Peyer's patch (tissue), 4 donors: ENCODE measurements at places on chromosomes 1 and 21. TPM values are rescaled to one million over a fixed set of nuclear protein-coding genes. Genes with fewer than 3 reads are reported as not detected.
A peak's percentile ranks its signal among the peaks of the same experiment; 100 is the strongest.

GRCh38 chr1:76267631-76268030, 193.1 kb downstream of the ST6GALNAC3 start:
- DNase-seq = no peak
- H3K27me3 ChIP-seq = no peaks in the 10 kb centered on the region
- no peak overlapping the region for H3K4me3 ChIP-seq

Gene NOS1AP
- total RNA-seq = 9.8 TPM

Gene STYXL2
- total RNA-seq = not detected

DNA sequence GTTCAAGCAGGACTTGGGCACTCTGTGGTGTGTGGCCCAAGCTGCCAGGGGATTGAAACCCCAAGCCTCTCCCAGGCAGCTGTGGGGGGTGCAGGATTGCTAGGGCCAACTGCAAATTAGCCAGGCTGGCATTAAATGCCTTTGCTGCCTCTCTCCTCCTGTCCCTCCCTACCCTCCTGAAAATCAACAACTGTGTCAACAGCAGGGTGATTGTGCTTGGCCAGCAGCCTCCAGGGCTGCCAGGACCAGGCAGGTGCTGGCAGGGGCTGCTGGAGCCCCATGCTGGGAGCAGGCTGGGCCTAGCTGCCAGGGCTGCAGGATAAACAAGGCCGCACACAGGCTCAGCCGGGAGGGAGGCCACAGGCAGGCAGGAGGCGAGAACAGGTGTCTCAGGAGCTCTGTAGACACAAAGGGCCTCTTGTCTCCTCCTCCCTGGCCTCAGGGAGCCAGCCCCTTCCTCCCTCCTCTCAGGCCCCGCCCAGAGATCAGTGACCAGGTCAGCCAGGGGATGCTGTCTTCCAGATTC, 11.4 kb downstream of the SOX13 start:
- DNase-seq = peak; percentile 69
- H3K27me3 ChIP-seq = no peaks in the 10 kb centered on the region
- H3K36me3 ChIP-seq = no peaks in the 10 kb centered on the region
- H3K4me1 ChIP-seq = no peaks in the 10 kb centered on the region

GRCh38 chr1:150021191-150021694, 10.7 kb upstream of the OTUD7B start:
- H3K4me3 ChIP-seq = no peak overlapping the region
- peaks cover 7% of the 10 kb centered on the region for H3K4me1 ChIP-seq
- no peaks in the 10 kb centered on the region for H3K36me3 ChIP-seq
- no peaks in the 10 kb centered on the region for H3K27me3 ChIP-seq
- H3K27ac ChIP-seq = peak overlapping the region; percentile 19

Gene CHODL
- total RNA-seq = not detected

GRCh38 chr21:29350246-29350779, 51.6 kb downstream of the BACH1 start:
- no peaks in the 10 kb centered on the region for H3K4me1 ChIP-seq
- DNase-seq = no peak
- no peak overlapping the region for H3K4me3 ChIP-seq
- H3K36me3 ChIP-seq = peaks cover 17% of the 10 kb centered on the region

DNA sequence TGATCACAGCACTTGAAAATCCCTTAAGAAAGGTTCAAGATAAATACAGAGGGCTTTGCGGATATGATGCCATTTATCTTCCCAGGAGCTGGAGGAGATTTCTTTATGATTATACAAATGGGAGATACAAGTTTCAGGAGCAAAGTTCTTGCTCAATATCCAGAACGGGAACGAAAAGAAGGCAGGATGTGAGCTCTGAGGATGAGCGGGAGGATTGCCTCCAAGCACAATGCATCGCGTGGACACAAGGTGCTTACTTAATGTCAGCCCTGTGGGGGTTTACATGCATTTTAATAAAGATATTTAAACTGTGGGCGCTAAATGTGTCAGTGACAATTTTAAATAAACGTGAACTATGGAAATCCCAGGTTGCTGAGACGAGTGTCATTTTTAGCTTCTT, 59.0 kb downstream of the SYT6 start:
- no peaks in the 10 kb centered on the region for H3K4me1 ChIP-seq
- no peak overlapping the region for H3K4me3 ChIP-seq
- H3K27me3 ChIP-seq = no peaks in the 10 kb centered on the region
- no peak overlapping the region for H3K27ac ChIP-seq

DNA sequence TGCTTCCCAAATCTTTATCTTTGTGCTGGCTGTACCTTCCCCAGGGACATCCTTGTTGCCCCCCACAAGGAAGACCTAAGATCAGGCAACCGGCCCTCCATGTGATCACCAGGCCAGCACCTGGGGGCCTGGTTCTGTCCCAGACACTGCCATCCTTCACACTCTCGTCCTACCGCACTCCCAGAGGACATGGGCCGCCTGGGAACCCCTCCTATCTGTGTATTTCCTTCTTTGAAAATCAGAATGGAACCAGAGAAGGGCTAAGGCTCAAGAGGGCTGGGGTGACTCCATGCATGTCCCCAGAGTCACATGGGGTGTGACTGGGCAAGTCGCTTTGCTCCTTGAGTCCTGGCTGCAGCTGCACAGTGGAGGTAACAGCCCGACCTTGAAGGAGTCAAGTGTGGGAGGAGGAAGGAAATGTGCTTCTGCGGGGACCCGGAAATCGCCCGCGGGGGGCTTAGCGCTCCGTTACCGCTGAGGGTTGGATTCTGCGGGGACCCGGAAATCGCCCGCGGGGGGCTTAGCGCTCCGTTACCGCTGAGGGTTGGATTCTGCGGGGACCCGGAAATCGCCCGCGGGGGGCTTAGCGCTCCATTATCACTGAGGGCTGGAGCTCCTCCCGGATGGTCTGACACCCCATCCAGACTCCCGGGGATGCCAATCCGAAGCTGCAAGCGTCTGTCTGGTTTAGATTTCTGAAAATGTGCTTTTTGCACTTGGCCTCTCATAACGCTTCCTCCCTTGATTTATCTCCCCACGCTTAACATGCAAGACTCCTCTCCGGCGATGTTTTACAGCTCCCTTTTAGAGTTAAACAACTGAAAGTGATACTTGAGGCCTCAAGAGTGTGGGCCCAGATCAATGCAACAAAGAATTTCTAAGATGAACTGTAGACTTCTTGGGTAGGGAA, 278.9 kb downstream of the NPHP4 start:
- no peaks in the 10 kb centered on the region for H3K4me1 ChIP-seq
- H3K27me3 ChIP-seq = no peaks in the 10 kb centered on the region
- H3K36me3 ChIP-seq = no peaks in the 10 kb centered on the region
- H3K4me3 ChIP-seq = no peak overlapping the region
- no peak for DNase-seq
- no peak overlapping the region for H3K27ac ChIP-seq

DNA sequence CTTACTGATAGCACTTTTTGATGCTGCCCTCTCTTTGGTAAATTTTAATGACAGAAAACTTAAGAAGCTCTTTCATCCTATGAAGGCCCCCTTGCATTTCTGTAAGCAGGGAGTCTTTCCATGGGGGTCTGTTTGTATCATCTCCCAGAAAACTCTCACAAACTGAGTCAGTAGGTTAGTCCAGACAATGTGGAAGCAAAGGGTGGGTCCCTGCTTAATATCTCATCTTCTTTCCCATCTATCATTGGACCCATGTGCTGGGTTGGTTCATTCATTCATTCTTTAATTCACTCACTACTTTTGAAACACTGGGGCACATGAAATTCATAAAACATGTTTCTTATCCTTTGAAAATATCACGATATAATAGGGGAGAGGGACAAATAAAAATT, 164.3 kb downstream of the NTMT2 start:
- no peak overlapping the region for H3K4me3 ChIP-seq
- no peaks in the 10 kb centered on the region for H3K4me1 ChIP-seq
- H3K27me3 ChIP-seq = no peaks in the 10 kb centered on the region
- DNase-seq = no peak
- no peaks in the 10 kb centered on the region for H3K36me3 ChIP-seq
- H3K27ac ChIP-seq = no peak overlapping the region

GRCh38 chr1:224762046-224762445, 145.9 kb downstream of the CNIH3 start:
- H3K27ac ChIP-seq = no peak overlapping the region
- no peaks in the 10 kb centered on the region for H3K36me3 ChIP-seq
- H3K27me3 ChIP-seq = no peaks in the 10 kb centered on the region
- no peak overlapping the region for H3K4me3 ChIP-seq

- H3K27me3 ChIP-seq = no peaks in the 10 kb centered on the region
- no peaks in the 10 kb centered on the region for H3K36me3 ChIP-seq
- H3K4me1 ChIP-seq = peaks cover 5% of the 10 kb centered on the region
- H3K27ac ChIP-seq = peak overlapping the region; percentile 40
These were observed 8.7 kb downstream of the CTNNBIP1 start for GRCh38 chr1:9901148-9902059.

- H3K27me3 ChIP-seq = no peaks in the 10 kb centered on the region
- no peak overlapping the region for H3K27ac ChIP-seq
- no peak overlapping the region for H3K4me3 ChIP-seq
- no peaks in the 10 kb centered on the region for H3K36me3 ChIP-seq
- H3K4me1 ChIP-seq = no peaks in the 10 kb centered on the region
- DNase-seq = no peak
These were observed 74.0 kb upstream of the CTTNBP2NL start for GRCh38 chr1:112322018-112322417.

DNA sequence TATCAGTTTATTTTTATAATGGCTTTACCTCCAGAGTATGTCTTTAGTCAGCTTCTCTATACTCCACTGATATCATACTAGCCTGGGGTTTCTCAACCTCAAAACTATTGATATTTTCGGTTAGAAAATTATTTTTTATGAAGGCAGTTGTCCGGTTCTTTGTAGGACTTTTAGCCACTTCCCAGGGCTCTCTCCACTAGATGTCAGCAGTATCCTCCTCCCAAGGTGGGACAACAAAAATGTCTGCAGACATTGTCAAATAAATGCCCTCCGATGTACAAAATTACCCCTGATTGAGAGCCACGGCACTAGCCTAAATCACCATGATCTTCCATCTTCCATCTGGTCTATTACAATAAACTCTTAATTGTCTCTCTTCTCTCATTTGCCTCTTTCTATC, 4.1 kb upstream of the GRIK1 start:
- H3K27ac ChIP-seq = no peak overlapping the region
- H3K4me3 ChIP-seq = no peak overlapping the region
- H3K36me3 ChIP-seq = no peaks in the 10 kb centered on the region

GRCh38 chr21:35449846-35450245, 400.7 kb upstream of the RUNX1 start:
- H3K27ac ChIP-seq = no peak overlapping the region
- H3K27me3 ChIP-seq = no peaks in the 10 kb centered on the region
- DNase-seq = no peak
- no peaks in the 10 kb centered on the region for H3K4me1 ChIP-seq
- no peak overlapping the region for H3K4me3 ChIP-seq

DNA sequence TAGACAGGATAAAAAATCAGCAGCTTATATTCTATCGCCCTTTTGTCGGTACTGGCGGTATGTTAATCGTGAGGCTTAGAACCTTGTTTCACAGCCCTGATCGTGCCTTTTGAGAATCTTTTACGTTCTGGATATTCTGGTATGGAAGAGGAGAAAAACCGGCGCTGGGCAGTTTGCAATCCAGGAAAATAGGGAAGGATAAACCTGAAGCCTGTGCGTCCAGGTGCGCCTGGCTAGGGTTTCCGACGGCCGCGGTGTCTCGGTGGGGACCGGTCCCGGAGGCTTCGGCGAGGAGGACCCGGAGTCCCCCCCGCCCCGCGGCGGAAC, 258 bp upstream of the SYPL2 start:
- peak overlapping the region; percentile 62 for H3K4me3 ChIP-seq
- H3K4me1 ChIP-seq = peaks cover 12% of the 10 kb centered on the region
- peaks cover 6% of the 10 kb centered on the region for H3K27me3 ChIP-seq
- no peak for DNase-seq
- H3K36me3 ChIP-seq = no peaks in the 10 kb centered on the region

DNA sequence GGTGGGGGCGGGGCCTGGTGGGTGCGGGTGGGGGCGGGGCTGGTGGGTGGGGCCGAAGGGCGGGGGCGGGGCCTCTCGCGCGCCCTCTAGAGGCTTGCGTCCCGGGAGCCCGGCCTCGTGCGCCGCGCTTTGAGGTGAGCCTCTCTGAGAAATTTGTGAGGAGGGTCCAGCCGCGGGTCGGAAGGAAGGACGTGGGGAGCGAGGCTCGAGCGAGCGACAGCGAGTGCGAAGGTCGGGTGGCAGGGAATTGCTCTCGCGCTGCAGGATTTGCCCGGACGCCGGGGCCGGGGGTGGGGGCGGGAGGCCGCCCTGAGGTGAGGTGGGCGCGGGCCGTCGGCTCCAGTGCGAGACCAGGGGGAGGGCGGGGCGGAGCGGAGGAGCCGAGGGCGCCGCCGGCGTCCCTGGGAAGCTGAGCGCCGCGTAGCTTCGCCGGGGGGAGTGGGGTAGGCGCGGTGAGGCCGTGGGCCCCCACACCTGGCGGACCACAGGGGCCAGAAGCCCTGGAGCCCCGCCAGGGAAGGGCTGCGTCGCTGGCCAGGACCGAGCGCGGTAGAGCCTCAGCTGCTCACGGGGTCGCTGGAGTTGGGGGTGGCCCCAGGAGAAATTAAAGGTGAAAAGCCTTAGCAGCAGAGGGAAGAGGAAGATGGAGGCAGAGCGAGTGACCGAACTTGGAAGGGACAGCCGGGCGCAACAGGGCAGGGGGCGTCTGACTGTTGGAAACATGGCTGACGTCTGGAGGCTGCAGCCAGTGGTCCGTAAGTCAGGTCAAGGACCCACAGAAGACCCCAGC, 754 bp upstream of the LSS start:
- H3K27ac ChIP-seq = peak overlapping the region; percentile 77
- H3K4me3 ChIP-seq = peak overlapping the region; percentile 93
- H3K4me1 ChIP-seq = no peaks in the 10 kb centered on the region
- DNase-seq = no peak
- H3K27me3 ChIP-seq = no peaks in the 10 kb centered on the region

DNA sequence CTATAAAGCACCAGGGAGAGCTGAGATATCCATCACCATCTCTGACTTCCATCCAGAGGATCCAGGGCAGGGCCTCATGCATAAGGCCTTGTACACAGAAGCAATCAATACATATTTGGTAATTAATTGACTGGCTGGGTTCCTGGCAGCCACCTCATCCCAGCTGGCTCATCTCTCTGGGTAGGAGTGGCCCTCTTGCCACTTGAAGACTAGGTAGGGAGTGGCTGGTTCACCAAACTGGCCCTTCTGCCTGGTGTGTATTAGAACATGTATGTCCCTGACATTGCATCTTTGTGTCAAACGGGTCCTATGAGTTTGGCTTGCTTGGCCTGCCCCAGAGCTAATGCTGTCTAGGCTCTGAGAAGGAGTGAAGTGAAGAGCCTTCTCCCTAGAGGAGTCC, 11.8 kb downstream of the NUAK2 start:
- no peak overlapping the region for H3K4me3 ChIP-seq
- H3K4me1 ChIP-seq = peaks cover 84% of the 10 kb centered on the region
- no peaks in the 10 kb centered on the region for H3K27me3 ChIP-seq
- no peak overlapping the region for H3K27ac ChIP-seq

DNA sequence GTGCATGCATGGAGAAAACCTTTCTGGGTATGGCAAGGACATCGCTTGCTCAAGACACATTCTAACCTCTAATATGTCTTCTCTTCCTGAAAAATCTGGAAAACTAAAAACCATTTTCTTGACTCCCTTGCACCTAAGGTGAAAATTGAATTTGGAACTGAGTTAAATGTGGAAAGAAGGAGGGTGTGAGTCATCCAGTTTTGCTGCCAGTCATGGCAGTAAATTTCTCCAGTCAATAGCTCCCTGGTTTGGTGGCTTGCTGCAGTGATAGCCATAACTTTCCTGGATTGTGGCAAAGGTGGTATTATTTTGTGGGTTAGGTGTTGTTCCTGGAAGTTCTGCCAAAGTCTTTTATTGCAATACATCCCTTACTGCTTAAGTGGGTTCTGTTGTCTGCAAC, 2.5 kb downstream of the ZCCHC17 start:
- no peak overlapping the region for H3K4me3 ChIP-seq
- no peaks in the 10 kb centered on the region for H3K27me3 ChIP-seq
- H3K36me3 ChIP-seq = no peaks in the 10 kb centered on the region
- no peak for DNase-seq
- no peaks in the 10 kb centered on the region for H3K4me1 ChIP-seq
